Stimulated activated effector memory CD8-positive, alpha-beta T cell treated with anti-CD3 and anti-CD28 coated beads, Interleukin-12 subunit alpha, Interleukin-12 subunit beta, amount 100 ng/mL, for 72 hours (primary cell): ENCODE measurements at places on chromosomes 7 and 10.

DNA sequence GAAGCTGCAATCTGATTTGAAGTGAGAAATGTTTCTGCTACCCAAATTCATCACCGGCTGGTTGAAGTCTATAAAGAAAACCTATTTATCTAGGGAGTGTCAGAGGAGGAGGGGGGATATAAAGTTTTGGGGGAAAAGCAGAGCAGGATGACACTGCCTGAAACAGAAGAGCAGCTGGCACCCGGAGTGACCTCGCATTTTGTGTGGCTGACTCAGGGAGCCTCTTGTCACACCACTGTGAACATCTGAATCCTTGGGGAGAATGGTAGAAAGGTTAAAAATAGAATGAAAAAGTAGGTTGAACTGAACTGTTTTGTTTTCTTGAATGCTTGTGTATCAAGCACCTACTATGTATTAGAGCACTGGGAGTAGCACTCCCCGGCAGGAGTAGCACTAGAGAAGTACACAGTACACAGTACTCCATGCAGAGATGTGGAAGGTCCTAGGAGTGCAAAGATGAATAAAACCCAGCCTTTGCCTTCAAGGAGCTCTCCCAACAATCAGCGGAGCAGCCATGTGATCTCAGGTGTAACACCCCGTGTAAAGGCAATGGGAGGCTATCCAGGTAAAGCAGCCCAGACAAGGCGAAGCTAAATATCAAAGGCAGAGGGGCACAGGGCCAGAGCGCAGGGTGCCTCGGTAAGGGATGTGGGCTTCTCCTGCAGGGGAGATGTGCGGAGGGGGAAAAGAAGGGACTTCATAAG lies 13.5 kb downstream of the CRTAC1 start:
- DNase-seq, result no peak

- DNase-seq, result no peak
Measured at GRCh38 chr7:74655768-74656440, 1.6 kb upstream of the GTF2I start.

DNA sequence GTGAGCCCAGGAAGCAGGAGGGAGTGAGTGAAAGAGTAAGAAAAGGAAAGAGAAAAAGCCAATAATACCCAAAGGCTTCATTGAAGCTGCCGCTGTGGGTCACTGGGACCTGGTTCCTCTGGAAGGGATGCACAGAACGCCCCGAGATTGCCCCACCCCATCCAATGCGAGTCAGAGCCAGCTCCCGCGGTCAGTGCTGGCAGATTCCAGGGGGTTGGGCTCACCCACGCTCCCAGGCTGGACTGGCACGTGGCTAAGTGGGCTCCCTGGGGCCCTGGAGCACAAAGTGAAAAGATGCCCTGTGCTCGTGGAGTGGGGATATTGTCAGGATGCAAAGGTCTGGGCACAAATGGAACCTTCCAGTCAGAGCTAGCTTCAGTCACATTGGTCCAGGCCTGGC lies 117.0 kb downstream of the OAT start:
- DNase-seq, result no peak

- DNase-seq, result no peak
Measured at GRCh38 chr7:110790992-110791391, 299.9 kb upstream of the LRRN3 start.

- DNase-seq, result no peak
Measured at GRCh38 chr10:113788604-113789083, 37.2 kb downstream of the PLEKHS1 start.

DNA sequence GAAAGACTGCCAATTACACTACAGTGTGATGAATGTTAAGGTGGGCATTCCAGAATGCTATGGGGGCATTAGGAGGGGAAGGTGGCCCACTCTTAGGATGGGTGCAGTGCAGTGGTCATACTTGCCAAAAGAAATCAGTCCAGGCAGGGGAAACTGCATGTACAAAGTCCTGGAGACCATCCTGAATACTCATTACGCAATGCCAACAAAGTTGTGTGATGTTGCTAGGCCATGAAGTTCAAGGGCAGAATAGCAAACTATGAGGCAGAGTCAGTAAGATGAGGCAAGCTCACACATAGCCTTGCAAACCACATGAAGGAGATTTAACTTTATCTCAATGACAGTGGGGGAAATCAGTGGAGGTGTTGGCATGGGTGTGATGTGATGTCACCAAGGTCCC lies 49.8 kb upstream of the SLC35B4 start:
- DNase-seq, result no peak

- no peak for DNase-seq
Measured at GRCh38 chr10:119769886-119770285, 44.0 kb downstream of the INPP5F start.

GRCh38 chr10:98030991-98031431 lies 590 bp upstream of the CRTAC1 start:
- no peak for DNase-seq

DNA sequence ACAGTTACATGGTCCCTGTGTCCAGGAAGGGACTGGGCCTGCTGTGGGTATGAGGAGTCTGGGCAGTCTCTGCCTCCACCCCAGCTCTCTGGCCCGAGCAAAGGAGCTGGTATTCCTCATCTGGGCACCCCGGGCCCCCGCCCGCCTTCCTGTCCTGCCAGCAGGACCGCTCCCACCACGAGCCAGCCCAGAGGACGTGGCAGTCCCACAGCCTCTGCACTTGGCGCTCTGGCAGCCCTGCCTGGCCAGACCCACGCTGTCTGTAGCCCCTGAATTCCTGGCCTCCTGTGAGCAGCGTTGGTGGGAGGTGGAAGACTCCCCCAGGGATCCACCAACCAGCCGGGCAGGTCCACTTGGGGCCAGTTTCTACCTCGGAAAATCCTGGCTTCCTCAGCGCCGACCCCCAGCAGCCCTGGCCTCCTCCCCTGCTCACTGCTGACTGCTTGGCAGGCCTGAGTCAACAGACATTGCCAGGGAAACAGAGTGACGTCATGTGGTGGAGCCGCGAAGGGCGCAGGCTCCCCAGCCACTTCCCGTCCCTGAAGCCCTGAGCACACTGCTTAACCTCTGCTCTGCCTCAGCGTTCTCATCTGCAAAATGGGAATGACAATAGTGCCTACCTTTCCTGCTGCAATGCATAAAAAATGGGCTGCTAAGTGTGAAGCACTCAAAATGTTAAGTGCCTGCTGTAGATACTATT lies 21.6 kb upstream of the LIMK1 start:
- DNase-seq, result peak; percentile 83

DNA sequence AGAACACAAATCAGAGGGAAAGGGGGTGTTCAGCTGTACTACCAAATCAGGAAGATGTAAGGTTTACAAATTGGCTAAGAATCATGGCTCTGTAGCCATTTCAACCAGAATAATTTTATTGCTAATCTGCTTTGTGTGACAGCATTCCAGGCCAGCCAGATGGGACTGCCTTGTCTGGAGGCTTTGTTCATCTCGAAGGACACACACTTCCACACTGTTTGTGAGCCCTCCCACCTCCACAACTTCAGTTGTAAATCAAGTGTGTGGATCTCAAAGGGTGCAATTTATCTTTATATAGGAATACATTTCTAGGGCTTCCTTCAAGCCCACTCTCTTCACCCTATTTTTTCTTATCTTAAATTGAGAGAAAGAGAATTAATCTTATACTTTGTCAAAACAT lies 6.9 kb upstream of the OIT3 start:
- DNase-seq, result no peak

GRCh38 chr7:116316838-116317628 lies 106.7 kb downstream of the TES start:
- DNase-seq, result peak; percentile 7

DNA sequence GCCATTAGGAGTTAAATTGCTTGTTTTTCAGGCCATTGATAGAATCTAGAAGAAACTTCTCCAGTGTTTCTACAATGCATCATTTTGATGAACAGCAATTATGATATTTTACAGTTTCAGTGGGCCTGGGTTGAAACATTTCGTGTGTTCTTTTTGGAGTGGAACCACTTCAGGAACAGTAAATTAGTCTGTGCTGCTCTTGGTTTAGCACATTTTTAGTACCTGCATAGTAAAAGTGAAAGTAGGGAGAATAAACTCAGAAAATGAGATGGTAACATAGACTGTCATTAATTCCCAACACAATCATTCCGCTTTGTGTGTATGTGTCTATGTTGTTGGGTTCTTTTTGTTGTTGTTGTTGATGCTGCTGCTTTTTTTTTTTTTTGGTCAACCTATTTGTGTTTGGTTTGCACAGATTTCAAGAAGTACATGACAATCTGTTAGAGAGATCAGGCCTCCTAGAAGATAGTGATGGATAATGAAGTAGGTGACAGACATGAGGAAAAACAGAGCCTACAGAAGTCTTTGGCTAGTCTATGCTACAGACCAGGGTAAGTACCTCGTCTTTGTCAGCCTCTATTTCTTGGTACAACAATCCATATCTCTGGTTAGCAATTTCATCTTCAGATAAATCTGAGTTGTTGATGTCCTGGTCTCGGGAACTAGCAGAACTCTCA lies 154.0 kb upstream of the TARP start:
- no peak for DNase-seq

DNA sequence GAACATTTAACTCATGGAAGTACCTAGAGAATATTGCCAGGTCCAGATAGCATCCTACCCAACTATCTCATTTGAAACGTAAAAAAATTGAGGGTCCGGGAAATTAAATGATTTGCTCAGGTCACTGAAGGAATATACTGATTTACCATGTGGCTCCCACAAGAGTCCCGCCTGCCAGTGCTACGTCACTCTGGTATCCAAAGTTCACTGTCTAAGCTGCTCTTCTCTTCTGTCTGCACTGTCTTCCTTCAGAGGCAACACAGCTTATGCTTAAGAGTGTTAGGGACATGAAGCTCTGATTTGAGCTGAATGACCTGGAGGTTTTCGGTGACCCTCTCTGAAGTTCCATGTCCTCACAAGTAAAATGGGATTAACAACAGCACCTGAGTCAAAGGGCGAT lies 114.6 kb downstream of the PDE1C start:
- DNase-seq, result no peak

- DNase-seq, result no peak
Measured at GRCh38 chr10:63696205-63696604, 175.0 kb downstream of the REEP3 start.

- no peak for DNase-seq
Measured at GRCh38 chr7:18860221-18860620, 257.2 kb downstream of the TWIST1 start.

- DNase-seq, result no peak
Measured at GRCh38 chr10:100287756-100288155, 1.3 kb upstream of the BLOC1S2 start.

DNA sequence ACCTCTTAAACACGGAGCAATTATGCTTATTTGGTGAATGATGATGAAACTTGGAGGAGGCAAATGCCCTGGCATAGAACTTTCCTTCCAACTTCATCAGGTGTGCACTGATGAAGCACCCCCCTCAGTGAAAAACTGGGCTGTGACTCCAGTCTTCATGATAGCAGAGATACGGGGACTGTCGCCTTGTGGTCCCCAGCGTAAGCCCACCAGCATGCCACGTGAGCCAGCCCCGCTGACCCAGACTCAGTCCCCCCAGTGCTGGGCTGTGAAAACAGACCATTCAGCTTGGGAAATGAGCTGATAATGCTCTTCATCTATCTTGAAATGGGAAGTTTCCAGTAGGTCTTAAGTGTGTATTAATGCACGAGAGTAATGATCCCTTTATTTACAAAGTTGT lies 177.0 kb downstream of the SNX10 start:
- no peak for DNase-seq

DNA sequence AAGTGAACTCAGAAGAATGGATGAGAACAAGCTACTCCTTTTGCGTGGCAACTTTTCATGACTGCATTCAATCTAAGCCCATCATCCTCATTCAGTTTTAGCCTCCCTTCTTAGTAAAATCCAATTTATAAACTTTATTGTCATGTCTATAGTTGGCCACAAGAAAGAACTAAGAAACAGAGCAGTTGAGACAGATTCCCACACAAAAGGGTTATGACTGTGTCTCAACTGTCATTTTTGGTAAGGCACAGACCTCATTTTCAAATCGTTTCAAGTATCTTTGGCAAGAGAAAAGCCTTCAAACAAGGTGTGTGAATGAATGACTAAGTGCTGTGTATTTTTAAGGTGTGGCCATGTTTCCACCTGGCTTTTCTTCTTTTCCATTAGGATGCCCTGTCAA lies 84.2 kb upstream of the CREB5 start:
- DNase-seq, result no peak

- DNase-seq, result no peak
Measured at GRCh38 chr7:46440186-46440585, 519.1 kb upstream of the IGFBP3 start.
